ENCODE measurements at places on chromosomes 7 and 10. TPM values are rescaled to one million over a fixed set of nuclear protein-coding genes. Genes with fewer than 3 reads are reported as not detected.

- DNase-seq = peak; percentile 48
Observed at GRCh38 chr10:86361156-86362128, 5.2 kb downstream of the GRID1 start.

DNA sequence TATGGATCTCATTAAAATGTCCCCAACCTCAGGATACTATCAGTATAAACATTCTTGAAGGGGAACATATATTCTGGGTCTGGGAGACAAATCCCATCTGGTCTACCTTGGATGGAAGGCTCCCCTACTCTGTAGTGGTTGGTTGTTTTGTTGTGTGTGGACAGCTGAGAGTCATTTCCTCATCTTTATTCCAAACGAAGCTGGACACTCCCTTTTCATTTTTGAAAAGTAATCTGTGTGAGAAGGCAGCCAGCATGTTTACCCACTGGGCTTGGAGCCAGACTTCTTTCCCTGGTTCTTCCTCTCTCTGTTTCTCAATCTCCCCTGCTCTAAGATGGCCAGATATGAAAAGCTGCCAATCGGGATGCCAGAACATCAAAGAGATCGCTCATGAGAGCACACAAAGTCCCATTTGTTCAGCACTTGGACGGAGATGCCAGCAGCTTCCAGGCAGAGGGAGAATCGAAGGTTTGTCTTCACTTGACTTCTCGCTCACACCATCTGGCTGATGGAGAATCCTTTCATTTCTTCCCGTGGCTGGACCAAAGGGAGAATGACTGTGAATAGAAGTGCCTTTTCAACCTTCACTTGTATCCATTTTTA is 108.1 kb upstream of the AGR3 start:
- no peak for DNase-seq

- DNase-seq = no peak
Observed at GRCh38 chr7:104922182-104923009, 91.6 kb upstream of the KMT2E start.

DNA sequence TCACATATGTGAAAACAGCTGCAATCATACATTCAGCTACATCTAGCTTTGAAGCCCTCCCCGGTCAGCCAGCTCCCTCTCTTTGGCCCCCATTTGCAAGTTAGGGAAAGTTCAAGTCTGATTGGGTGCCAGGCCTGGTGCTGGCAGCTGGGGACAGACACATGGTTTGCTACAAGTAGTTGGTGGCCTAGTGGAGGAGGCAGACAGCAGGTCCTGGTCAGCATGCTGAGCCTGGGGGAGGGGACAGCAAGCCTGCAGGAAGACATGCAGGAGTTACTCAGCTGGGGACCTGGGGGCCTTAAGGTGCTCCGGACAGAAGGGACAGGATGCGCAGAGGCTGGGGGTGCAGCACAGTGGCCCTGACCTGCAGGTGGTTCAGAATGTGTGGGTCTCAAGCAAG is 956.9 kb upstream of the ZNF722 start:
- DNase-seq = no peak

DNA sequence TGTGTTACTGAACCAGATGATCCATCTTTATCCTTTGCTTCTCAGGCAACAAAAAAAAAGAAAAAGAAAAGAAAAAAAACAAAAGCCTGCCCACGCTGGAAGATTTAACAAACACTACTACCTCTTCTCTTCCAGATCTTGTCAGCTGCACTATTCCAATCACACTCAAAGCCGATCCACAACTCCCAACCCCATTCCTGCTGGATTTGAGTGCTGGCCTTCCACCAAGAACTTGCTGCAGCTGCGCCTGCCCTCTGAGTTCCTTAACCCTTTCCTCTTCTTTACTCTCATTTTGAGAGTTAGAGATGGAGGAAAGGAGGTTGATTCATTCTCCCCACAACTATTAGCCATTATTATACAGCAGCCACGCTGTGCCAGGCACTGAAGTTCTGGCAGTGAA is 16.0 kb upstream of the ITGA8 start:
- no peak for DNase-seq

NUP205 gene
- polyA plus RNA-seq = 40.8 TPM

- no peak for DNase-seq
Observed at GRCh38 chr10:126331101-126331500, 57.2 kb downstream of the ADAM12 start.

GRCh38 chr10:88499569-88500470 is 83.3 kb downstream of the RNLS start:
- no peak for DNase-seq

- DNase-seq = no peak
Observed at GRCh38 chr10:127449490-127449889, 99.6 kb upstream of the NPS start.

DNA sequence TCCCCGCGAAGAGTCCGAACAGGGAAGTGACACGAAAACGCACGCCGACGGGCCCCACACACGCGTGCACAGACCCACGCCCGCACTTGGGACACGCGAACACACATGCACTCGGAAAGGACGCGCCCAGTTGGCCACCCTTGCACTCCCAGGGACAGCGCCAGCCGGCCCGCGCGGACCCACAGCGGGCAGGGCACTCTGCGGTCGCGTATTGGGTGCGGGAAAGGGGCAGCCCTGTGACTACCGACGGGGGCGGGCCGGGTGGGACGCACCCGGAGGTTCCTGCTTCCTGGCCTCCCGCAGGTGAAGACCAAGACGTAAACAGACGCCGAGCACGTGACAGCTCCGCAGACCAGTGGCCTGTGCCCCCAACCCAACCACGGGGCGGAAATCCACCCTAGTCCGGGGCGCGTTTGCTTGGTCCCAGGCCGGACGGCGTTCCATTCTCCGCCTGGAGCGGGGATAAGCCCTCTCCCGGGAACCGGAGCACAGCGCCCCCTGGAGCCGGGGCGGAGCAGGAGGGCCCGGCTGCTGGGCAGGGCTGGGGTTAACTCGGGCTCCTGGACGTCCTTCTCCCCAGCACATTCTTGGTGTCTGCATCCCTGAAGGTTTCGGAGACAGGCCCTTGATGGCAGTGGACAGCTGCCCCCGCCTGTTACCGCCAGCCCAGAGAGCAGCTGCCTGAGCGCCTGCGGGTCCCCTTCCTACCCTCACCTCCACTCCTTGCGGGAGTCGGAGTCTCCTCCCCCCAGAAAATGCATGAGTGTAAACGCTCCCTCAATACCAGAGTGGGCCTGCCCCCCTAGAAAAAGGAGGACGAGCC is 2.0 kb upstream of the LZTS2 start:
- DNase-seq = peak; percentile 95

DNA sequence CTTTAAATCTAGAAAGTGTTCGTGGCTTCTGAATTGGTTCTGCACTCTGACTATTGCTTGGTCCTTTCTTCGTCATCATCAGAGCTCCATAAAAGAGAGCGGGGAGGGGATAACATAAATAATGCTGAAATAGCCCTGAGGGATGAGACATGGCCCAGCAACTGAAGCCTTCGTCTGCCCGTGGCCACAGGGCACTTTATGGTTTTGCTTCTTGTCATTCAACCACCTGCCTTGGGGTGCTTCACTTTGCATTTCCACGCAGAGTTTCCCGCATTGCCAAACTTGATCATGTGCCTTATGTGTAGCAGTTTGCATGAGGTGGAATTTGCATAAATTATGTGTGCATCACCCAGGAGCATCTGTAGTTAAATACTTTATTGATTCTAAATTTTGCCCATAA is 15.9 kb downstream of the GSTO2 start:
- no peak for DNase-seq

APBB1IP gene
- 24.9 TPM for polyA plus RNA-seq

DNA sequence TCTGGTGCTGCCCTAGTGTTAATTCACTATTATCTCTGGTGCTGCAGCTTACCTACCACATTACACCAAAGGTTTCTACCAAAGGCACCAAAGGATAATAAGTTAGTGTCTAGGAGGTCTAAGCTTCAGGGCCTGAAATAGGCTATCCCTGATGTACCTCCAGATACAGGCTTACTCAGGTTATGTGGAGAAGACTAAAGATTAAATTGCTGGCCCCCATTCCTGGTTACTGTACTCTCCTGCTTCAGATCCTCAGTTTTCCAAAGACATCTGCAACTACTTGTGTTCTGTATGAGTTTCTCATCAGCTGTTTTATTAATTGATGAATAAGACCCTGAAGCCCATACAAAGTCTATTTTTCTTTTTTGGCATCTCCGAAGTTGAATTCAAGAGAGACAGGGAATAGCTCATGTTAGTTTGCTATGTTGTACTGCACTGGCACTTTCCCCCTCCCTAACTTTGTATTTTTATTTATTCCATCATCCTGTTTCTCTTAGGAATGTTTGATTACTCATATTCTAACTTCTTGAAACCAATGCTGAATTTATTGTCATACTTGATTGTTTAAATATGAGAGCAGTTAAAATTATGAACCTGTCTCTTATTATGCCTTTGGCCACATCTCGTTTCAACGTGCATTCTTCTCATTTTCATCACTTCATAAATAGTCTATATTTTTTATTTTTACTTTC is 85.9 kb downstream of the PON1 start:
- no peak for DNase-seq

DNA sequence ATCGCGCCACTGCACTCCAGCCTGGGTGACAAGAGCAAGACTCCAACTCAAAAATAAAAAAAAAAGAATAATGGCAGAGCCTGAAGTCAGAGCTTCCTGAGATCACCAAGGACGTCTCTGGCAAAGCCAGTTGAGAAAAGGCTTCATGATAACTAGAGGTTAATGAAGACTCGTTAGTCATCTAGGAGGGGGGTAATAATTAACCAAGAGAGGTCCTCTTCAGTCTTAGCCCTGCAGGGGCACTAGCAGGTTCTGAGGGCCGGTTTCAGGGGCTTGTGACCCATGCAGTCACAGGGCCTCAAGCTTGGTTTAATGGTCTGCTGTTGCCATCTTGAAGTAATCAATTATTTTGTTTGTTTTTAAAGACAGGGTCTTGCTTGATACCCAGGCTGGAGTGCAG is 28.6 kb upstream of the PROSER2 start:
- no peak for DNase-seq

DNA sequence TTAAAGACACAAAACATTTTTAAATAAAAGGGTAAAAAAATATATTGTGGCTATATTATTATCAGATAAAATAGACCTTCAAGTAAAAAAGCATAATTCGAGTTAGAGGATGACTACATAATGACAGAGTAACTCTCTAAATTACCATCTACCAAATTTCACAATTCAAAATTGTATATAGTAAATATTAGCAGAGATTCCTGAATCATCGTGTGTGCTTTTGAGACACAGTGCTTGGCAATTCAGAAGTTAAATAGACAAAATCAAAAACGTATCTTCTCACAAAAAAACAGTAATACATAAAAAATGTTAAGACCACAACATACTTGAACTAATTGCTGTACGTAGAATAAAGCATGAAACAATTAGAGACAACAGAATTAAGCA is 110.4 kb downstream of the AHR start:
- DNase-seq = no peak

- DNase-seq = no peak
Observed at GRCh38 chr10:69891057-69891617, 89.4 kb downstream of the COL13A1 start.

DNA sequence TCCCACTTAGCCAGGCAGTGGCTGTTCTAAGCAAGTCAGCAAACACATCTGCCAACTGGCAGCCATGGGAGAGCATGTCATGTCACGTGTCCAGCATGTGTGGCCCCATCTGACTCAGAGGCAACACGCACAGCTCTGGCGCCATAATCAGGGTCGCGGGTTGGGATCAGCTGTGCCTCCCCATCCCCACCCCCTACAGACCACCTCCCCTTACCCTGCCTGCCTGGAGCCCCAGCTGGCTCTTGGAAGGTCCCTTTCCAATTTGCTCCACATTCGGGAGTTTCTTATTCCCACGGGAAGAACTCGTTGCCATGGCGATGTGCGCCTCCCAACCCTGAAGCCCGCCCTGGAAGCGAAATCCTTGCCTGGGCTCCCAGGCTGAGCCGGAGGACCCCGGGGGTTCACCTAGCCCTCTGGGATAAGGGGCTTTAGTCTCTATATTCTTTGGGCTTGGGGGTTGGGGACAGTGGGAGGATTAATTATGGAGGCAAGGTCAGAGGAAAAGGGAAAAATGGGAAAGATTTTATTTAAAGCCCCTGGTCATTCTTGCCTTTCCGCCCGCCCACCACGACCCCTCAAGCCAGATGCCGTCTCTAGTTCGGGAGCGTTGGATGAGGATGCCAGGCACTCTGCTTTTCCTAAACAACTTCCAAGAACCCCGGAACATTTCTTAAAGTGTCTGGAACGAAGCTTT is 283.7 kb downstream of the ZEB1 start:
- DNase-seq = peak; percentile 81

GCK gene
- 1.7 TPM for polyA plus RNA-seq

DNA sequence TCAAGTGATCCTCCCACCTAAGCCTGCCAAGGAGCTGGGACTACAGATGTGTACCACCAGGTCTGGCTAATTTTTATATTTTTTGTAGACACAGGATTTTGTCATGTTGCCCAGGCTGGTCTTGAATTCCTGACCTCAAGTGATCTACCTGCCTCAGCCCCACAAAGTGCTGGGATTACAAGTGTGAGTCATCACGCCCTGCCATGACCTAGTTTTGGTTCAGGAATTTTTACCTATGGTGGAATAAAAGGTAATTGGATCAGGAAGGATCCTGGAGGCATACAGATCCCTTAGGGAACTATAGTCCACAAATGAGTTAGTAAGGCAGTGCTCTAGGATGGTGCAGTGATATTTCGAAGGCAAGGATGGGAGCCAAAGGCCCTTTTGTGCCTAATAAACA is 717.9 kb downstream of the PHTF2 start:
- DNase-seq = no peak

DNA sequence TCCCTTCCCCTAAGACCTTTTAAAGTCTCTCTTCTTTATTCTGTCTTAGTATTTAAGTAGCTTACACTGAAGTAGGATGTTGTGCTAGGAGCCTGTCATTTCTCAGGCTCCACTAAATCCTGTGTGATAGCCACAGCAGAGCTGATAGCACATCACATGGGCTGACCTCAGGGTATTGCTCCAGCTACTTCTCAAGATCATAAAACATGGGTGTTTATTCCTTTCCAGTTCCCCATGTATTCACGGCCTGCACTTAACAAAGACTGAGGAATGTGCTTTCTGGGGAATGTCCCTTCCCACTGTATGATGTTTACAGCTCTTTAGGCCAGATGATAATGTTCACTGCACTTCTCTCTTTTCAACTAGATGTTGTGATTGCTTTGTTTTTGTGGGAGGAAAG is 1086.8 kb downstream of the KCNMA1 start:
- no peak for DNase-seq

LRRN3 gene
- polyA plus RNA-seq = 0.13 TPM

SOSTDC1 gene
- not detected for polyA plus RNA-seq

PLCE1 gene
- 0.55 TPM for polyA plus RNA-seq

DNA sequence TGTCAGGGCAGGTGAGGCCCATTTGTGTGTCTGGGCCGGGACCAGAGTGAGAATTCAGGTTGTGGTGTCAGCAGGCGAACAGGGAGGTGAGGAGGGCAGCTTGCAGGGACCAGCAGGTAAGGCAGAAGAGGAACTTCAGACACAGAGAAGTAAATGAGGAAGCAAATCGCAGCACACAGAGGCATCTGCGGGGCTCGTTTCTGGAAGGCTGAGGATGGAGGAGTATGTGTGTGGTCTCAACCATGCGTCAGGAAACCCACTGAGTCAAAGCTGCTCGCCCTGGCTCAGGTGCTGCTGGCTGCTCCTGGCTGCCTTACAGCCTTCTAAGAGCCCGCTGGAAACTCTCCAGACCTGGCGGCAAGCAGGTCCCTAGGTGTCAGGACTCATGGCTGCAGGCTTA is 26.9 kb upstream of the PITRM1 start:
- DNase-seq = no peak
